ENCODE measurements at places on chromosomes 5 and 9.

GRCh38 chr5:53373451-53374158, 106.8 kb upstream of the FST start:
- DNase-seq: no peak

DNA sequence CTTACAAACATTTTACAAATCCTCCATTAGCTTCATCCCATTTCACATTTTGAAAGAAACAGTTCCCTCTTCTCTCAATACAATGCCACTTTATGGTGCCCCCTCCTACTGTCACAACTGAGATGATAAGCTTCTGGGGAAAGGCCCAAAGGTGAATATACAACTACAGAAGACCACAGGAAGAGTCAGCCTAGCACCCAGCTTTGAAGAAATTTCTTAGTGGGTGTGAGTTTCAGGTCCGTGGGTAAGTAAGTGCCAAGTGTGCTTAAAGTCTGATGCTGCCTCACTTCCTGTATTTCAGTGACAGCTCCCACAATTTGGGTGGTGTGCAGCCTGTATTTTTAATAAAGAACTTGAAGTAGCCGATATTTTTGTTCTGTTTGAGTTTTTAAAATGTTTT, 68.1 kb downstream of the ARHGEF28 start:
- no peak for DNase-seq

DNA sequence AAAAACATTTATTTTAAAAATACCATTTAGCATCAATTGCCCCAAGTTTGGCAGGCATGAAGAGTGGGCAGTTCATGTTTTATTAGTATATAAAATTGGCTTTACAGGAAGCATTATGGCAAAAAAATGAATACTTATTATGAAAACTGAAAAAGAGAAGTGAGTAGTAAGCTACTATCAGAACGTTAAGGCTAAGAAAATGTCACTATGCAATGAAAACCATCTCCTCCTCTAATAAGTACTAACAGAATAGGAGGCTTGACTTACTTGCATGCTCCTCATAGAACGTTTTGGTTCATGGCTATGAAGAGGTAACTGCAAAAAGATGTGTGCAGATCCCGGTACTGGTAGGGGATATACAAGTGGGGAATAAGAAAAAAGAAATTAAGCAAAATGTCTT, 23.6 kb downstream of the TICAM2 start:
- no peak for DNase-seq

GRCh38 chr5:158074992-158075769, 216.2 kb upstream of the CLINT1 start:
- peak; percentile 60 for DNase-seq

DNA sequence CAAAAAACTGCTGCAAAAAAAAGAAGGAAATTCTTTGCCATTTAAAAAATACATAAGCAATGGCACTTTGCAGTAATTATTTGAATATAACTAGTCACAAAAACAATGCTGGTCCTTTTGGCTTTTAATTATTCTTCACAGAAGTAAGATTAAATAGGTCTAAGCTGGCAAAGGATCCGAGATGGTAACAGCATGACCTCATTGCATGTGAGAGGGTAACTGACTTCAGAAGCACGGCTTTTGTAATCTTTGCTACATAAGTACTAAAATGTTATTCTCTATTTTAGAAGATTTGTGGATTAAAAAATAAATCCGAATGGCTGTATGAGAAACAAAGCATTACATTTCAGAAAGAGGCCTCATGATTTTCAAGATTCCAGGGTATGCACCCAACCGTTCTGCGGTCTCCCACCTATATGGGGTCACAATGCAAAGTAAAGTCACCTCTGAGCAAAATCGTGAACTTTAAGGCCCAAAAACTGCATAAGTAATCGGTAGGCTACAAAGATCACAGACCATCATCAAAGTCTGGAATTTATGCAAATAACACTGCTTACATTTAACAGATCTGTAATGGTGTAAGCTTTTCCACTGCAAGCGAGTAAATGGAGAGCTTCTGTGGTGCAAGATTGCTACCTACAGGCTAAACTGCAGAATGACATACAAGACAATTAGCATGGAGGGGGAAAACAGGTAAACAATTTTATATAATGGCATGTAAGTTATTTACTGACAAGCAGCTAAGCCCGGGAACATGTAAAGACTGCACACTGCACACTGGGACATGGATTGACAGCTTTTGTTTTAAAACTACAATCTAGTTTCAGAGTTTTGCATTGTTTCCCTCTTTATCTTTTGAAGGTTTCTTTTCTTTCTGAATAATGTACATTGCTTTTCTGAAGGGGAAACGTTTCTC, 231.6 kb downstream of the SLF1 start:
- peak; percentile 40 for DNase-seq

DNA sequence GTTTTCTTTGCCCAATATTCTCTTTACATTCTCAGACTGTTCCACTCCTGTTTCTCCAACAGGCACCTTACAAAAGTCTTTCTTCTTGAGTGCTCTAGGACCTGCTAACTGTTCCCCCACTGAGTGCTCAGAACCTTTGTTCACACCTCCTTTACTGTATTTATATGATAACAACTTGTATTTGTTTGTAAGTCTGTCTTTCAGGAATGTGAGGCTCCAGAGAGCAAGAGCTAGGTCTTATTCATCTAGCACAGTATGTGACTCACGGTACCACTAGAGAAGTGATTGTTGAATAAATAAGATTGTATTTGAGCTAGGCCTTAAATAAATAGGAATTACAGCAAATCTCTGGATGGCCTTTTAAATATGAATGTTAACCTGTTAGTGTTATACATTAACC, 42.5 kb upstream of the MYOT start:
- no peak for DNase-seq

DNA sequence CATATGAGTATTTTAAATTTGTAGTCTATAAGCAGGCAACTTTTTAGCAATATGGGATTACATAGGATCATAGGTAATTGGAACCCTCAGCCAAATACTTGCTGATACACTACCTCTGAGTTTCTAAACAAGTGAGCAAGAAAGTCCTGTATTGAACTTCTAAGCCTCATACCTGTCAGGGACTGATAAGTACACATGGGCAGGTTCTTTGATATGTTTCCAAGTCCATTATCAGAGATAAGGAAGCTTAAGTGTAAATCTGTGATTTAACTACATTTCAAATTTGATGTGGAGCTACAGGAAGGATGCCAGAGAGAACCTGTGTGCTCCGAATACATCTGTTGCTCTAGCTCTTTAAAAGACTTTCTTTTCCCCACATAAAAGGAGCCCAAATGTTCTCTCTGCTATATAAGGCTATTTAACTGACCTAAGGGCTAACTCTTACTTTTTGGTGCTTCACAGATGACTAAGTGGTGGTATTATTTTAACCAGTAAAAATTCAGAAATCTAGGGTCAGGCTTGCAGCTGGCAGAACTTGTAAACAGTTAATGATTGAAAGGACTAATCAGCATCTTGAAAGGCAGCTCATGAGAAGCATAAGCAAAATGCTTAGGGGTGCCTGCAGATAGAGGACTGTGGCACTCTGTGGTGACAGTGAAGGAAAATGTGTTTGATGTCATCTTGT, 228.6 kb downstream of the NR3C1 start:
- DNase-seq: no peak

DNA sequence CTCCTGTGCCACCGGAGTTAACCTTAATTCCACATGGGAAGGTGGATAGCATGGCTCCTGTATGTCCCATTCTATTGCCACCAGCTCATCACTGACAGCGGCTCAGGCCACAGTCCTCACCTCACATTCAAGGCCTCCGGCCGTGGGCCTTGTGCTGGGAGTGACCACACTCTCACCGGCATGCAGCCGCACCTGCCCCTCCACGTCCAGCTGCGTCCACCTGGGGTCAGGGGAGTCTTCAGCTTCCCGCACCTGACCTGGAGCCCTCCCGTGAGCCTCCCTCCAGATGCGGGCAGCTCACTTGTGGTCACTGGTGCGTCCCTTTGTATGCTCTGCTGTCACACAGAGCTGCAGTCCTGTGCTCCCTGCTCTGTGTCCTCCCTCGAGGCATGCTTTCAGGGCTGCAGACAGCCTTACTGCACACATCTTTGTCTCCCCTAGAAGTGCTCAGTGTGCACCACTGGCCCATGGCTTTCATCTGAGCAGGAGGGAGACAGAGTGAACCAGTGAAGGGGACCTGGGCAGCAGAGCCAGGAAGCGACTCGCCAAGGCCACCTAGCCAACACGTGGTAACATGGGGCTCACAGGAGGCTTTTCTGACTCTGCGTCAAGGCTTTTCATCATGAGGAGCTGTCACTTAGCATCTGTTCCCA, 210.1 kb downstream of the ERCC6L2 start:
- no peak for DNase-seq

DNA sequence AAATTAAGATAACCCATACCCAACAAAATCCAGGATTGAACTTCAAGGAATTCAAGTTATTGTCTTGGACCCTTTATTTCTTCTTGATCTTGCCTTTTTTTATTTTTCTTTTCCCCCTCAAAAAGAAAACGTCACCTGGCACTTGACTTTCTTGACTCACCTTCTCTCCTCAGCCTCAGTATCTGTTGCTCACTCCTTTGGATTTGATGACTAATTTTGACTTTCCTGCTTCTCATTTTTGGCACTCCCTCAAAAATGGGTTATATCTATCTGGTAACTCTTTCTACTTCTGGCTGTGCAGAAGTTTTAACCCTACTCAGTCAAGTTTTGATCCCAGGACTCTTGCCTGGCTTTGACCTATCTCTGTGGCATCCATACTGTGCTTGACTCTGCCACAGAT, 66.6 kb upstream of the SPATA31D4 start:
- DNase-seq: no peak

DNA sequence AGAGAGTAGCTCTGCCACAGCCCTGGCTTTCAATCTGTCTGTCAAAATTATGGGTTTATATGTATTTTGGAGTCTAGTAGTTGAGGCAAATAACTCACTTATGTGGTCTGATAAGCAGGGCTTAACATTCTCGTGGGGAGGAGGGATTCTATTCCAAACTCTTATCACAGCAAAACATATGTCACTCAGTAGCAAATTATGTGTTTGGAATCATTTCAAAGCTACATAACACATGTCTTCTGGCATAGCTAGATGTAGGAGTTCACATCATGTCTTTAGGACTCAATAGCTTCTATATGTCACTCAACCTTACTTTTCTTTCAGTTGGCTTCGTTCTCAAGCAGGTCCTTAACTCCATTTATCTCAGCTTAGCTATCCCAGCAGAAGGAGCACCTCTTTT, 144.5 kb upstream of the SEMA6A start:
- no peak for DNase-seq

DNA sequence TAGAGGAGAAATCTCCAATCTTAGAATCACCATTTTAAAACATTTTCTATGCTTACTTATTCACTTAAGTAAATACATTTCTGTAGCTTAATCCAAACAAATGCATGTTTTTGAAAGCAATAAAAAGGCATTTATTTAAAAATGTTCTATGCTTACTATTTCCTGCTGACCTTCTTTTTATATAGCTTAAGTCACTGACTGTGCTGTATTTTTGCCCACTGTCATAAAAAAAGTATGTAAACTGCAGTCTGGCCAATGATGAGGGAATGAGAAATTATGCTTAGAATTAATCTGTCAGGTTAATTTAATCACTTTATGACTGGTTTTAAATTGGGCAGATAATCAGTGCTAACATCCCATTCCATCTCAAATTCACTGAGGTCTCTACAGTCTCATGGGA, 20.1 kb downstream of the NUDT12 start:
- no peak for DNase-seq

DNA sequence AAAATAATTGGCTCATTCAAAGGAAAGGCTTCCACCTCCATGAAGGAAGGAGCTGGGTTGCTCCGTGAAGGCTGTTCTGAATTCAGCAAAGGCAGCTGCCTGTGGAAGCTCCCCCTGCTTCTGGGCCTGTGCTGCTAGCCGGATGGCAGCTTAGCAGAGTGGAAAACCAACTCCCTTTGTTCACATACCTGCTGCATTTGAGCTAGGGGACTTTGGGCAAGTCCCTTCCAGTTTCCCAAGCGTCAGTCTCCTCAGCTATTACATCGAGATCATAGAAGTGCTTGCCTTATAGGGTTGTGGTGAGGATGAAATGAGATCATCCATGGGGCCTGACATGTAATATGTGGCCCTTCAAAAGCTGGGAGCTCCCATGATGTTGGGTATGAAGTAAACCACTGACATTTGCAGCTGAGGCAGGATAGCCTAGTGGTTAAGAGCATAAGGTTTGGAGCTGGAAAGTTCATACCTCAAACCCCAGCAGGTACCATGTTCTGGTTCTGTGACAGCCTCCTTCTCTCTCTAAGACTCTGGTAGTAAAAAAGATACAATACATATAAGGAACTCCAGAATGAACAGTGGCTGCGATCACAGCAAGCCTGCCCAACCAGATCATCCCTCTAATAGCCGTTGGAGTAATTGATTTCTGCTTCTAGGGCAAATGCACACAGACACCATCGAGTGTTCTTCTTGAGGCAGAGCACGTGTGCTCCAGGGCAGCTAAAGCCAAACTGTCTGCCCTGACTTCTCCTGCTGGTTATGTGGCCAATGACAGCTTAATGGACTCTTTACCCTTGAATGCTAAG, 11.0 kb upstream of the DENND1A start:
- DNase-seq: no peak

DNA sequence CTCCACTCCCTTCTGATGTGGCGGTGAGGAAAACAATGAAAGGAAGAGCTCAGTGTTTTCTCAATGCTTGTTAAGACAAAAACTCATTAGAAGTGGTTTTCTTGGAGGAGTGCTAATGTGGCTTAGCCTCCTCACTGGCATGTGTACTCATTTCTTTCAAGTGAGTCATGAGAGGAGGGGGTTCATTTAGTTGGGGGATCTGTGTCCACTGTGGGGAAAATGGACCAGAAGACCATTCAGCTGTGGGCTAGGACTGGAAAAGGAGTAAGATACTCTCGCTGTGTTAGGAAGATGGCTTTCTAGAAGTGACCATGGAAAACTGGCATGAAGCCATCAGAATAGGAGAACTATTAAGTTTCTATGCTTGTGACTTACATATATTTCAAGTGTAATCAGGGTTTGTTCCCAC, 23.5 kb downstream of the KLF9 start:
- DNase-seq: no peak

GRCh38 chr9:108486831-108487230, 369.0 kb downstream of the ACTL7B start:
- no peak for DNase-seq

DNA sequence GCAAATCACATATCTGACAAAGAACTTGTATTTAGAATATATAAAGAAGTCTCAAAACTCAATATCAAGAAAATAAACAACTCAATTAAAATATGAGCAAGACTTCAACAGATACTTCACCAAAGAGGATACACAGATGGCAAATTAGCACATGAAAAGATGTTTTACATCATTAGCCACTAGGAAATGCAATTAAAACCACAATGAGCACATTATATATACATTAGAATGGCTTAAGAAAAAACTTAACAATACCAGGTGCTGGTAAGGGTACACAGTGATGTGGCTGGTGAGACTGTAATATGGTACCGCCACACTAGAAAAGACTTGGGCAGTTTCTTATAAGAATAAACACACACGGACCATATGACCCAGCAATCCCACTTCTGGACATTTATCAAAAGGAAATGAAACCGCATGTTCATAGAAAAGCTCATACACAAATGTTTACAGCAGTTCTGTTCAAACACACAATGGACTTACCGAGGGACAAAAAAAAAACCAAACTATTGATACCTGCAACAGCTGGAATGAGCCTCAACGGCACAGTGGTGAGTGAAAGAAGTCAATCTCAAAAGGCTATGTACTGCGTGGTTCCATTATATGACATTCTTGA, 27.6 kb downstream of the SEMA4D start:
- DNase-seq: no peak

- no peak for DNase-seq
These were observed 137.4 kb downstream of the OR2K2 start for GRCh38 chr9:111192650-111193049.

GRCh38 chr5:108700930-108701329, 46.8 kb upstream of the FER start:
- no peak for DNase-seq

GRCh38 chr5:28344836-28345433, 1306.5 kb upstream of the CDH9 start:
- no peak for DNase-seq

GRCh38 chr9:138075496-138075895, 197.9 kb downstream of the CACNA1B start:
- no peak for DNase-seq

All from NCI-H526 treated with DMSO at 0.1 percent for 48 hours (cell line).